Stimulated activated CD8-positive, alpha-beta memory T cell treated with anti-CD3 and anti-CD28 coated beads, Interleukin-2, amount 100 ng/mL, for 48 hours (primary cell): ENCODE measurements at places on chromosomes 1 and 21.

DNA sequence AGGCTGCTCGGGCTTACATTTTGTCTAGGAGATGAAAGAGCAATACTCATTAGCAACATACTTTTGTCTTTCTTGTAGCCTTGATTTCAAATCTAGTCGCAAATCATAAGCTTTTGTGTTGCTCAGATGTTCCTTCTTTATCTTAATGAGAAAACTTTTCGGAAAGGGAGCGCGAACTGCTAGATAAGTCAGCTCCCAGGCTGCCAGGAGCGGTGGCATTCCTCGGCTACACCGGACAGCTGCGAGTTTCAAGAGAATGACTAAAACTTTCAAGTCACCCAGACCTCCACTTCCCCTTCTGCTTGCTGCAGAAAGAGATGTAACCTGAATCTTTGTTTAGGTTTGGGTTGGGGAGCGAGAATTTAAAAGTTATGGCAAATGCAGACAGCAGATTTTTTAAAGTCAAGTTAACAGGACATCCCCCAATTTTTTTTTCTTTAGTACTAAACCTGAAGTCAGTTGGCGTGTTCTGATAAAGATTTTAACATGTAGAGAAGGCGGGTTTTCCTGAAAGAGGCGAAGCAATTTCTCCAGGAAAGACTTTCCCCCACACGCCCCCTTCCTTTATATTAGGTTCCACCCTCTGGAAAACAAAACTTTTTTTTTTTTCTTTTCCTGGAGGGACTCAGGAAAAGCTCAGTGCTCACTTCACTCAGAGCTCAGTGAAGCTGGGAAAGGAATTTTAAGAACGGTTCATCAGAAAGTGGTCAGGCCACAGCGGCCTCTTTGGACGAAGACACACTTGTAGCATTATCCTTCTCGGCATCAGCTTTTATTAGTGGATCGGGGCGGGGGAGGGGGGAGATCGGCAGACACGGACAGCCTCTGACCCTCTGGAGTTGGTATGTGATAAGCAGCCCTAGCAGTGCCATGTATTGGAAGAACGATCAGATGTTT is at the start of gene LHX8:
Gene LHX8 (plus strand): TSS at position 639 of the 897 bp plus-strand sequence. CDS start 2,227 bp downstream, outside the sequence.
- no peak for DNase-seq

GRCh38 chr1:237695878-237696277 is 194.8 kb downstream of the ZP4 start:
- no peak for DNase-seq

DNA sequence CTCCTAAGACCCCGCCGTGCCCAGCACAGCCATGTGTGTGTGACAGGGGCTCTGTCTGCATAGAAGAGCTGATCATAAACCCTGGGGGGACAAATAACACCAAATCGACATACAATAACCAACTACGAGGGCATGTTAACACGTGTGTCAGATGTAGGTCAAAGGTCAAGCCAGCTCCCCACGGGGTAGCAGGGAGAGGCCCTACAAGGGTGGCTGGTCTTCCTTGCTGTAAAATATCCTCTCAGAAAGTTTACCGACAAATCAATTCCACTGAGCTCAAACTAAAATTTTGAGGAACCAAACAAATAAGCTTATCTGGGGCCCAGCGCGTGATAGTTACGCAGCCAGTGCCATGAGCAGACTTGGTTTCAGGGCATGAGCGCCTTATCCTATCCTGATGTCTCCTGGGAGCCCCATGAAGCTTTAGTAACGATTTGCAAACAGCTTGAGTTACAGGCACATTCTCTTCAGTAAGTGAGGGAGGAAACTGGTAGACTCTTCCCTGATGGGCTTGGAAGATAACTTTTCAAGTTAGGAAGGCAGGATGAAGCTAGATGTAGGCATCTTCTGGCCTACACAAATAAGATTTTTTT is 2.7 kb upstream of the TMPRSS3 start:
- DNase-seq = no peak

DNA sequence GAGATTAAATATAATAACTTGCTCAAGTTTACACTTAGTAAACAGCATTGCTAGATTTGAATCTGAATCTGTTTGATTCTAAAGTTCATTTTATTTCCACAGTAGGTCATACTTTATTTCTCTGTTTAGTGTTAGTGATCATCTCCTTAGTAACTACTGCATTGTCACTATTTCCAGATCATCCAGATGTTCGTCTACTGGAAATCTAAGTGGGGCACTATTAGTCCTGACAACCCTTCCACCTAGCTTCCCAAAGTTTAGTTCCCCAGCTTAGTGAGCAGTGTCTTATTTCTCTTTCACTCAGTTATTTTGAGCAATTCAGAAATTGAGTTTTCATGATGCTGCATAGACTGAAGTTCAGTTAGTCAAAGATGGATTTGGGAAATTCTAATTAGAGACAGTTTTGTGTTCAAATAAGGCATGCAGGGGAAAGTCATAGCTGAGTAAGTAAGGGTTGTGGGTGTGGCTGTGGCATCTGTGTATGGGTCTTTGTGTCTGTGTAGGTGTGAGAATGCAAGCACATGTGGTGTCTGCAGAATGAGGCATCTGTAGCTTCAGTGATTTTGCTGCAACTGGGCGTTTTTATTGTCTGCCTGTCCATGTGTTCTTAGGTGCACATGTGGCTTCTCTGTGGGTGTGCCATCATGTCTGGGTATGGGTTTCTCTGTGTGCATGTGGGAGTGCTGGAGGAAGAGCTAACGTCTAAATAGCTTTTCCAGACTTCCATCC is 107.3 kb downstream of the NTMT2 start:
- no peak for DNase-seq

DNA sequence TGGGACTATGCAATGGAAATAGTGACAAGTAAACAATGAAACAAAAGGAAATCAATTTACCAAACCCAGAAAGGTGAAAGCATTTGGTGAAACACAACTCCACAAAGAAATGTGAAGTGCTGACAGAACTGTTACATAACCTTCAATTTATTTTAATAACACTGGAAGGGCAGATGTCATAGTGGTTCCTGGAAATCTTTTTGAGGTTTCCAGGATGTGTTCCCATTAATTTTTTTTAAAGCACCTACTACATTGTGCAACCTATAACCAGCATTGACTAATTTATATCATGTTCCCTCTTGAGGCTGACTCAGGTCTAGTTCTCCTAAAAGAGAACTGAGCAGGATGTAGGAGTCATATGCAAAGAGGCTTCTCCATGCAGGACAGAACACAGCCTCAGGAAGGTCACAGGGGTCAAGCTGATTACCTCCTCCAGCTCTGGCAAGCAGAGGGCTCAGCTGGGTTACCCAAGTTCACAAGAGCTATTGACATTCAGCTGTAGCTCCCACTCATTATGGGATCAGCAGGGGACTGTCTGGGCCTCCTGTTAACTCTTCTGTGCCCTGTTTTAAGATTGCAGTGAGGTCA is 157.1 kb upstream of the NRIP1 start:
- DNase-seq = no peak

- no peak for DNase-seq
These were observed 16.7 kb upstream of the TUT4 start for GRCh38 chr1:52569449-52570210.
